ENCODE measurements at places on chromosomes 13 and 19.

- no peak for DNase-seq
These were observed 2.5 kb downstream of the PNKP start for GRCh38 chr19:49864890-49865289.

DNA sequence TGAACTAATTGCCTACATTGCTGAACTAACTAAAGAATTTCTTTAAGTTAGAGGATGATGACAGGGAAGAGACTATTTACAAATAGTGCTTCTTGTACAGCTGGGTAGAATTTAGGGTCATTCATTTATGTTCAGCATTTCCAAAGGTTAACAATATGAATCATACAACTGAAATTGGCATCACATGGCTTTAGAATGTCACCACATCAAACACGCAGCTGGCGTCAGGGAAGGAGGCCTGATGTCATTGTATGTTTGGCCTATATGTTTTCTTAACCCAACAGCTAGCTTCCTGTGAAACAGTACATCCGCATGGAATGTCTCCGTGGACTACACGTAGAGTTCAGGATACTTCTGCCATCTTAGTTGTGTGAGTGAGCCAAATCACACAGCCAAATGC is 99.0 kb upstream of the TNFSF11 start:
- DNase-seq: no peak

- DNase-seq: no peak
These were observed 46.8 kb downstream of the ARHGEF7 start for GRCh38 chr13:111161601-111162600.

DNA sequence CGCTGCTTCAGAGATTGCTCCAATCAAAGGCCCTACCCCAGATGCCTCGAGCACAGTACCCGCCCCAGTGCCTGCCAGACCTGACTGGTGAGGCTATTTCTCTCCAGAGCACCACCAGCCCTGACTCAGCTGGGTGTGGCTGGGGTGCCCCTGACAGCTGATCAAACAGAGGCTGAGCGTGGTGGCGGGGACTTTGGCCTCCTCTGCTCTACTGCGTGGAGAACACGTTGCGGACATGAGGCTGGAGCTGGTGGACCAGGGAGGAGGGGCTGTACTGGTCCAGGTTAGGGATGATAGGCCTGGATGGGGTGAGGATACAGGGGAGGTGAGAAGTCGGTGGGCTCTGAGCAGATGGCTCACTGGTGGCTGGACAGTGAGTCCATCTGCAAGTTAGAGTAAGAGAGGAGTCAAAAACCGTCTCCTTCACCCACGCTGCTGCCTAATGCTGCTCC is 3.5 kb upstream of the DOCK6 start:
- DNase-seq: no peak

Data from ascending aorta (tissue), 2 donors.